GM03348 (cell line): ENCODE measurements at places on chromosomes 12 and 14.

- DNase-seq = no peak
Measured at GRCh38 chr12:55708695-55709233, 1.1 kb upstream of the ITGA7 start.

GRCh38 chr12:79624378-79624777, 66.4 kb downstream of the PAWR start:
- DNase-seq = no peak

- DNase-seq = no peak
Measured at GRCh38 chr12:6630736-6631135, 5.0 kb downstream of the LPAR5 start.

GRCh38 chr12:19792028-19792427, 352.7 kb downstream of the AEBP2 start:
- no peak for DNase-seq

- no peak for DNase-seq
Measured at GRCh38 chr14:103144085-103144484, 20.8 kb downstream of the TNFAIP2 start.

DNA sequence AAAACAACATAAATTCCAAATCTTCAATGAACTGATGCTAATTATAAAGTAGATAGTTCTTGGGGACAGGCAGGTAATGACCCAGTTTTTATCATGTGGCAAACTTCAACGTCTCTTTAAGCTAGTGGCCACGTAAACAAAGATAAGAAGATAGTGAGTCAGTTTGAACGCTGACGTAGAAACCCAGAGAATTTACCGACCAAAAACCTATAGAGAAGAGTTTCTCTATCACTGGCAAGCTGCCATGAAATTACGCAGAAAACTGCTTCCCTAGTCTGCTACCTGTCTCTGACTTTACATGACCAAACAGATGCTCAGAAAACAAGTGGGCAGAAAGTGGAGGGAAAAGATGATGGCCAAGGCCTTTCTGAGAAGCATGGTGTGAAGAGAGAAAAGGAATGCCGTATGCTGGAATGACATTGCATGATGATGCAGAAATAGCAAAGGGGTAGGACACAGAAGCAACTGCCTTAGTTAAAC, 136.3 kb downstream of the ITPR2 start:
- no peak for DNase-seq

GRCh38 chr12:55728186-55728938, 447 bp downstream of the CD63 start:
- peak; percentile 85 for DNase-seq

DNA sequence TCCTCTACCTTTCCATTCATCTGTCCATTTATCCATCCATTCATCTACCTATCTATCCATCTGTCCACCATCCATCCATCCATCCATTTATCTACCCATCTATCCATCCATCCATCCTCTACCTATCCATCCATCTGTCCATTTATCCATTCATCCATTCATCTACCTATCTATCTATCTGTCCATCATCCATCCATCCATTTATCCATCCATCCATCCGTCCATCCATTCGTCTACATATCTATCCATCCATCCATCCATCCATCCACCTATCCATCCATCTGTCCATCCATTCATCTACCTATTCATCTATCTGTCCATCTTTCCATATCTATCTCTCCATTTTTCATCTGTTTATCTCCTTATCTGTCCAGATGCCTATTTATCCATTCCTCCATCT, 21.0 kb downstream of the CABP1 start:
- DNase-seq = no peak

GRCh38 chr14:22580625-22581024, 8.4 kb downstream of the DAD1 start:
- DNase-seq = no peak

DNA sequence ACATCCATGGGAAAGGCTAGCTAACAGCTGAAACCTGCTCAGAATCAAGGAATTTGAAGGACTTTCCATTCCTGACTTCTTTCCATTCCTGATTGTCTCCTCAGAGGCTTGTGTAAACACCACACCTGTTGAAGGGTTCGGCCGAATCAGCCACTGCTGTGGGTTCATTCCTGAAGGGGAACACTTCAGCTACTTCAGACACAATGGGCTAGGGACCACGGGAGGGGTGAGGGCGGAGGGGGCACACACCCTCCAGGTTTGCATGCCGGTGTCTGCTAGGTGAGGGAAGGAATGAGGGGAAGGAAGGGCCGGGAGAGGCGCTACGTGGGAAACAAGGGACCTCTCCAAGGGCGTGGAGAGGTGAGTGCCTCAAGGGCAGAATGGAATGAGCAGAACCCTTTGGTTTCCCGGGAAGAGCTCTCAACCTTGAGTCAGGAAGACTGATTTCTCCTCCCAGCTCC, 1.3 kb downstream of the GPRC5A start:
- no peak for DNase-seq

- no peak for DNase-seq
Measured at GRCh38 chr12:113114447-113115178, 20.9 kb downstream of the RASAL1 start.

DNA sequence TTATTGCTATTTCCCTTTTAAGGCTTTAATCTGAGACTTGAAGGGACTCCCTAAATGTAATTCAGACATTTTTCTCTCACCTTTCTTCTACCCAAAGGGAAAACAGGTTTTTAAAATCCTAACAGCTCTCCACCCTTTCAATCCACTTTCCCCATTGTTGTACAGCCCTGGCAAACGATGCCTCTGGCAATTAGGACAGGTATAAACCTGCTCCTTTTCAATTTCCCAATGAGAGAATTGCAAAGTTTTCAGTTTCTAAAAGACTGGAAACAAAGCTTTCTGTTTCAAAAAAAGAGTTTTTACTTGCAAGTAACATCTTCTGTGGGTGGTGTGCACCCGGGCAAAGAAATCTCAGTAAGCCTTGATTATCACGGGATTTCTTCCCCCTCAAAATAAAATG, 131.2 kb downstream of the HMGA2 start:
- no peak for DNase-seq

DNA sequence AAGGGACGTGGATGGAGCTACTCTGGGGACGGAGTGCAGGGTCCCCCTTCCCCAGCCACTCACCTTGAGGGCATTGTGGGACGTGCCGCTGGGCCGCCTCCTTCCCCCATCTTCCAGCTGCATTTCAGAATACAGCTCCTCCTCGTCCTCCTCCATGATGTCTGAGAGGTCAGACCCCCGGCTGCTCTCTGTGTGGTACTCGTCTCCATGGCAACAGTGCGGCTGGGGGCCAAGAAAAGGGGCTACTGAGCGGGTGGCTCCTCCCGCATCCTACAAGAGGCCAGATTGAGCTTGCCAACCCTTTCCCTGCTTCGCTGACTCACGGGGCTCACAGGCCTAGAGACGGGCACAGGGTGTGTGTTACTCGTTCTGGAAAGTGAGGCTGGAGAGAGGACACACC, 90.4 kb downstream of the PIWIL1 start:
- DNase-seq = no peak

GRCh38 chr12:64385468-64385867, 5.1 kb downstream of the C12orf56 start:
- peak; percentile 53 for DNase-seq

DNA sequence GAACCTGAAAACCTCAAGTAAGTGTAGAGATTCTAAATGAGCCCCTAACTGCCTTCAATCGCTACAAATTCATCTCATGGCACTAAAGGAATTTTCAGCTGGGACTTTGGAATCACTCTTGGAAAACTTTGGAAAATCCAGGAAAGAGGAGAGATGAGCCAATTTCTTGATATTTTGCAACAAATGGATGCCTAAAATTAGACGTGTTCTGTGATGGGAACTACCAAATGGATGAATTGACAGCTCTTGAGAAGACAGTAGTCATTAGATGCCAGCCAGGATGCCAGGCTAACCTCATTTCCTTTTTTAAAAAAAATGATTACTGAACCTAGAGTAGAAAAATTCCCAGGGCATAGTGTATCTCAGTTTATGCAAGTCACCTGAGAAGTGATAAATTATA, 78.3 kb downstream of the NPAS3 start:
- no peak for DNase-seq

GRCh38 chr14:68244262-68244980, 424.8 kb downstream of the RAD51B start:
- DNase-seq = no peak

- DNase-seq = no peak
Measured at GRCh38 chr12:48687592-48687991, 5.6 kb upstream of the KANSL2 start.

GRCh38 chr12:50992819-50993218, 33.4 kb downstream of the SLC11A2 start:
- no peak for DNase-seq

DNA sequence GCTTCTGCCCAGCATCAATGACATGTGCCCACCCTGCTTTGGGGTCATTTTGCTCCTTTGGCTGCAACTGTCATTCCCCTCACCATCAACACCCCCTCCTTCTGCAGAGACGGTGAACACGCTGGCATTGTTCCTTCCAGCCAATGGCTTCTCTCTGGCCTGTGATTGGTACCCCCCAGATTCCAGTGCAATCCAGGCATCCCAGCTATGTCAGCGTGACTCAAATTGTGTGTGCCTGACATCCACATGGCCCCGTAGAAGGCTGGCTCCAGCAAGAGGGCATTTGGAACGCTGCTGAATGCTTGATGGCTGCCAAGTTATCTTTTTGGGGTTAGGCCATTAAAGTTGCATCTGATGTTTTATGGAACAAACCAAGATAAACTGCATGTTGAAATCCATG, 21.0 kb upstream of the CCND2 start:
- DNase-seq = no peak

- no peak for DNase-seq
Measured at GRCh38 chr14:90487031-90487430, 90.2 kb downstream of the CALM1 start.
